Stimulated activated CD4-positive, alpha-beta T cell treated with anti-CD3 and anti-CD28 coated beads, Interleukin-12 subunit alpha, Interleukin-12 subunit beta, amount 100 ng/mL, for 48 hours (primary cell): ENCODE measurements at places on chromosomes 16 and 17.

- DNase-seq: no peak
Measured at GRCh38 chr16:55155815-55156214, 168.2 kb upstream of the IRX6 start.

- DNase-seq: no peak
Measured at GRCh38 chr17:14972844-14973243, 292.3 kb downstream of the PMP22 start.

- DNase-seq: no peak
Measured at GRCh38 chr17:66789093-66789492, 45.8 kb upstream of the CACNG5 start.

DNA sequence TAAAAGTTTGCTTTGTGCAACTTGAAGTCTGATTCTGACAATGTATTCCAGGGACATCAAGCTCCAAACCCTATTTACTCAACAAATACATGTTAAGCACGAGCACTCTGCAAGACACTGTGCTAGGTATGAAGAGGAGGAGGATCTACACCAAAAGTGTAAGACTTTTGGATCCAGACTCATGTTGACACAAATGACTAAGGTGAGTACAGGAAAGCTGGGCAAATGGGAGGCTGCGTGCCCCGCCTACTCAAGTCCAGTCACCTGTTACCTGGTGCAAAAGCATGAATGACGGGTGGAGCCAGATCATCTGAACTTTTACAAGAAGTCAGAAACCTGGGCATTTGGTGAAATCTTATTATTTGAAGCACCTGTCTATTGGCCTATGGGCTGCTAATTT lies 120.7 kb downstream of the ABCC12 start:
- DNase-seq: no peak

- no peak for DNase-seq
Measured at GRCh38 chr16:73529303-73530012, 481.5 kb upstream of the ZFHX3 start.

DNA sequence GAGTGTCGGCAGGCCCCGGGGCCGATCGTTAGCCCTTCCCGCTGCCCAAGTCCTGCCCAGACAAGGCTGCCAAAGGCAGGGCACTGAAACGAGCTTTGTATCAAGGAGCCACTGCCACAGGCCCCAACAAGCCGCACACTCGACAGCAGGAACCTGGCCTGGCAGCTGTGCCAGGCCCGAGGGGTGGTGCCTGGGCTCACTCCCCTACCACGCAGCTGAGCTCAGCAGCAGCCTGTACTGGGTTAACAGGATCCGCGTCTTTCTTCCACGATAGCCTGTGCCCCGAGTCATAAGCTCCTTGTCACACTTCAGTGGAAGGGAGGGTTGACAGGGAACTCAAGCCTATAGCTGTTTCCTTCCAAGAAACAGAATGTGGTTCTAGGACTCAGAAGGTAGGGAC lies 87.9 kb downstream of the ABR start:
- no peak for DNase-seq

DNA sequence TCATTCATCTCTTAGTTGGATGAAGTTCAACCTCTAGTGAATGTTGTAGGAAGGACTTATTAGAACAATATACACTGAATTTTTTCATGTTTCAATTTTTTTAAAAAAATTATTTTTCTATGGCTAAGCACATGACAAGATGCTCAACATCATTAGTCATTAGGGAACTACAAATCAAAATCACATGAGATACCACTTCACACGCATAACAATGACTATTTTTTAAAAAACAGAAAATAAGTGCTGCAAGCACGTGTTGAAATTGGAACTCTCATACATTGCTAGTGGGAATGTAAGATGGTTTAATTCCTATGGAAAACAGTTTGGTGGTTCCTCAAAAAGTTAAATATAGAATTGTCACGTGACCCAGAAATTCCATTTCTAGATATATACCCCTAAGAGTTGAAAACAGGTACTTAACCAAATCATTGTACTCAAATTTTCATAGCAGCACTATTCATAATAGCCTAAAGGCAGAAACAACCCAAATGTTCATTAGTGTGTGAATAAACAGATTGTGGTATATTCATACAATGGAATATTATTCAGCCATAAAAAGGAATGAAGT lies 85.2 kb upstream of the AKTIP start:
- DNase-seq: no peak

DNA sequence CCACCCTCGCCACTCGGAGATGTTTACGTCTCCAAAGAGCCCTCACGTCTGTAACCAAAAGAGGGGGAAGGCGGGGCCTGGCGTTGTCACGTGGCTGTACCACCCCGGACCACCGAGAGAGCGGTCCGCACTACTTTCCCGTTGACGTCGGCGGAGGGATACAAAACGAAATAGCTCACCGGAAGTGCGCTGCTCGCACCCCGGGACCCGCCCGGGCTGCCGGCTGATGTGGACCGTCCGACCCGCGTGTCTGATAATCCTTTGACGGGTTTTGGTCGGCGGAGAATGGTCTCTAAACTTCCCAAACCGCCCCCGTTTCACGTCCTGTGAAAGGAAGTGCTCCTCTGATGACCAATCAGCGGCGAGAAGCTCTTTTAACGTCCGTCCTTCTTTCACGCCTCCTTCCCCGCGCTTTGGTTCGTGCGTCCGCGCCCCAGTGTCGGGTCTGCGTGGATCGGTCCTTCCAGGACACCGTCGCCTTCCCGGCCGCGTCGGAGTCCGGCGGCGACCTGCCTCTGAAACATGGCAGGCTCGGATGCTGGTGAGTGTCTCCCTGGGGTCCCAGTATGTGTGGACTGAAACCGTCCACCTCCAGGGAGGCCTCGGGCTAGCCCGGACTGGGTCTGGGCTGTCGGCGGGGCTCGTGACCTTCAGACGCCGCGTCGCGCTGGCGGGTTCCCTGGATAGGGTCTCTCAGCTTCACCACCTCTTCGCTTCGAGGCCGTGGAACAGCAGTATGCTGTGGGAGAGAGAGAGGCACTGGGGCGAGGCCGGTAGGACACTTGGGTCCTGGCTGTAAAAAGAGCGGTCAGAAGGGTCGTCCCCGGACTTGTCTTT lies at the start of gene CEP95:
Gene CEP95, plus strand, starts transcription at position 402 of the 837 bp plus-strand sequence. Its CDS starts 121 bp downstream, at position 523.
- DNase-seq: peak; percentile 94

DNA sequence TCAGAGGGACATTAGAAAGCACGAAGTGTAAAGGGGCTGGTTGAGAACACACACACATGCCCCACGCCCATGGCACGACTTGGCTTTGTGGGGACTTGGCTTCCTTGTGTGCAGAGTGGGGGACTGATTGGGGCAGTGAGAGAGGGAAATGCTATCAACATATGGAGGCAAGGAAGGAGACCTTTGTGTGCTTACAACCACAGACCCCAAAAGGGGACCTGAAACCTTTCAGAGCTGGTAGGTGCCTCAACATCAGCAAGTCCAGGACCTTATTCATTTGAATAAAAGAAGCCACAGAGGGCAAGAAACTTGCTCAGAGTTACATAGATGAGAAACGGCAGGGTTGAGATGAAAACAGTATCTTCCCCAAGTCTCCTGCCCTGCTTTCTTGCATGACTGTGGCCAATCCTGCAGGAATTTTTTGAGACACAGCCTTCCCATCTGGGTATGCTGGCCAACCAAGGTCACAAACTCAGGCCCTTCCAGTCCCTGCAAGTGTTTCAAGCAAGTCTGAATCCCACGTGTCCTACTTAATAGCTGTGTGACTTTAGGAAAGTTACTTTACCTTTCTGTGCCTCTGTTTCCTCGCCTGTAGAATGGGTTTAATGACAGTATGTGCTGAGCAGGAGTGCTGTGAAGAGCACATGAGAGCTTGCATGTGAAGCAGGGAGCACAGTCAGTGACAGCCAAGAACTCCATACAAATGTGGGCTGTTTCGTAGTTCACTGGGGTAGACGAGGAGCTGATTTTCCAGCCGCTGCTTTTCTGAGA lies 26.2 kb downstream of the C16orf78 start:
- no peak for DNase-seq

- no peak for DNase-seq
Measured at GRCh38 chr17:64571746-64572145, 65.0 kb downstream of the CEP95 start.

GRCh38 chr16:30472328-30472942 lies at the start of gene ITGAL:
TSS of gene ITGAL (plus strand) at chr16:30472742. CDS start at chr16:30472838, 96 bp downstream.
- DNase-seq: peak; percentile 70

DNA sequence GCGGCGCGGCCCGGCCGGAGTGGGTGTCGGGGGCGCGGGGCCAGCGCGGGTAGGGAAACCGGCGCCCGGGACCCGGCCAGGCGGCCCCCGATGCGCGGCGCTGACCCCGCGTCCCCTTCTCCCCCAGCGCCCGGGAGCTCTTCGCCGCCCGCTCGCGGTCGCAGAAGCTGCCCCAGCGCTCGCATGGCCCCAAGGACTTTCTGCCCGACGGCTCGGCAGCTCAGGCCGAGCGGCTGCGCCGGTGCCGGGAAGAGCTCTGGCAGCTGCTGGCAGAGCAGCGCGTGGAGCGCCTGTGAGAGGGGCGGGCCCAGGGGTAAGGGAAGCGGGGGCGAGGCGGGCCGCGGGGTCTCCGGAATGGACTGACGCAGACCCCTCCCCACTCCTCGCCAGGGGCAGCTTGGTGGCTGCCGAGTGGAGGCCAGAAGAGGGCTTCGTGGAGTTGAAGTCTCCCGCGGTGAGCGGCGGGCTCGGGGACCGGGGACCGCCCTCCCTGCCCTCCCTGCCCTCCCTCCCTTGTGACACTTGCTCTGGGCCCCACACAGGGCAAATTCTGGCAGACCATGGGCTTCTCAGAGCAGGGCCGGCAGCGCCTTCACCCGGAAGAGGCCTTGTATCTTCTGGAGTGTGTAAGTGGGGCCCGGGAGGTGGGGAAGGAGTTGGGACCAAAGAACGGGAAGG lies 430 bp downstream of the TSEN54 start:
- DNase-seq: peak; percentile 31

DNA sequence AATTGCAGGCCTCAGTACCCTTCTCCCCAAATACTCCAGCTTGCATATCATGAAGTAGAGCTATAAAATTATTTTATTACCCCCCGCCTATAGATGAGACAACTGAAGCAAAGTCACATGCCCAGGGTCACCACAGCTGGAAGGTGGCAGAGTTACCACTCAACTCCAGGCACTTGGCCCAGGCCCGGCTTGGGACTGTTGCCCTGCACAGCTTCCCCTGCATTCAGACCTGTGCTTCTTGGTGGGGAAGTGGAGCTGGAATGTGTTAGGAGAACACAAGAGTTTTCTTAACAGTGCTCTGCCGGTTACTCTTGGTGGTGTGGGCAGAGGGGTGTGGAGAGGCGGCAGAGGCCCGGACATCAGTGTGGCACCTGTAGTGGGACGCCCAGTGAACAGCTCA lies 149.3 kb downstream of the SOCS1 start:
- DNase-seq: no peak

DNA sequence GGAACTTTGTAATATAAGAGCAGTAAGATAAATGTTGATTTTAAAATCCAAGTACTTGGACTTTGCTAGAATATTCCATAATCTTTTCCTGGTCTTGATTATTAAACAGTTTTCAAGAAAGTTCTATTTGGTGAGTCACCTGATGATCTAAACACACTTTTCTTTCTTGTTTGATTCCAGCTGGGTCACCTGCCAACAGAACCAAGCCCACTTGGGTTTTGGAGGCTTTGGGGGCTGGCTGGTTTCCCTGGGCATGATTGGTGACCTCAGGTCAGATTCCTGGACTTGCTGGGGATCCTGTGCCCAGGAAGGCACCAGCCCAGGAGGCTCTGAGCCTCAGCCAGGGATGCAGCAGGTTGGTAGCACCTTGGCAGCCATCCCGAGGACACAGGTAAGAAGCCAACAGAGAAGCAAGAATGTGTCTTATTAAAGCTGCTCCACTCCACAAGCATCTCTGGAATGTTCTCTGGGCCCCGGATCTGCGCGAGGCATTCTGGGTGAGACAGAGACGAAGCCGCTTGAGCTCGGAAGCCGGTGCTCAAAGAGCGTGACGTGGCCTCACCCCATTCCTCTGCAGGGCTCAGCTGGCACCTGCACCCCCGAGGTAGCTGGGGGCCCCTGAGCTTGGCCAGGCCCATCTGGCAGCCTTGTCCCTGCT lies 3.1 kb upstream of the TEX19 start:
- no peak for DNase-seq

DNA sequence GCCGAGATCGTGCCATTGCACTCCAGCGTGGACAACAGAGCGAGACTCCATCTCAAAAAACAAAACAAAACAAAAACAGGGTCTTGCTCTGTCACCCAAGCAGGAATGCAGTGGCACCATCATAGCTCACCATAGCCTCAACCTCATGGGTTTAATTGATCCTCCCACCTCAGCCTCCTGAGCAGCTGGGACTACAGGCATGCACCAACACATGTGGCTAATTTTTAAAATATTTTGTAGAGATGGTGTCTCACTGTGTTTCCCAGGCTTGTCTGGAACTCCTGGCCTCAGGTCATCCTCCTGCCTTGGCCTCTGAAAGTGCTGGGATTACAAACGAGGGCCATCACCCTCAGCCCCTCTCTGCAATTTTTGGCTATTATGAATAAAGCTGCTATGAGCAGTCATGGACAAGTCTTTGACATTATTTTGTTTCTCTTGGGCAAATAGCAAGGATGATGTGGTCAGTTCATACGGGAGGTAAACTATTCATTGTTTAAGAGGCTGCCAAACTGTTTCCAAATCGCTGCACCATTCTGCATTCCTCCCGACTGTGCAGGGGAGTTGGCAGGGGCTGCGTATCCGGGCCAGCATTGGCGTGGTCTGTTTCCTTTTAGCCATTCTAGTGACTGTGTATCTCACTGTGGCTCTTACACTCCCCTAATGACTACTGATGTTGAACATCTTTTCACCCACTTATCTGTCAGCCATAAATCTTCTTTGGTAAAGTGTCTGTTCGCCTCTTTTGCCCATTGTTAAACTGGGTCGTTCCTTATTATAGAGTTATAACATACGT lies 21.1 kb downstream of the EIF4A3 start:
- no peak for DNase-seq

- no peak for DNase-seq
Measured at GRCh38 chr16:78988361-78988969, 612.1 kb downstream of the MAF start.

DNA sequence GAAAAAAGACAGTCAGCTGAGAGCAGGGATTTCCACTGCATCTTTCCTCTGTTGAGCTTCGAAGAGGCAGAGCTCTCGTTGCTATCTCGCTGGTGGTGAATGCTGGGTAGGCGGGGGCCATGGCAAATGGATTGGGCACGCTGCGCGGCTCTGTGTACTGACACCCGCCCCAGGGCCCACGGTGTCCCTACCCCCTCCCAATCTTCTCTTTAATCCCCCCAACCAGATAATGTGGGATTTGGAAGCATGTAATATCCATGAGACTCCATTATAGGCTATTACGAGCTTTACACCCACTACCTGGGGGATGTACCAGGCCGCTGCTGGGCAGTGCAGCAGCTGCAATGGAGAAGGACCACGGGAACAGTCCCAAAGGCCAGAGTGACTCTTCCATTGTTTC lies 8.3 kb downstream of the PIPOX start:
- no peak for DNase-seq
